Placental pericyte (primary cell): ENCODE measurements at places on chromosomes 2 and 18. TPM values are rescaled to one million over a fixed set of nuclear protein-coding genes. Genes with fewer than 3 reads are reported as not detected.

OTOF gene
- total RNA-seq: 0.14 TPM in 1 of 2 replicates, not detected in the other

TXNDC2 gene
- total RNA-seq: 0.14 and 0.22 TPM in 2 replicates

PAX8 gene
- 2.9 and 3.1 TPM in 2 replicates for total RNA-seq

POMC gene
- 0.22 TPM in 1 of 2 replicates, not detected in the other for total RNA-seq

POTEC gene
- total RNA-seq: under 0.01 TPM in 1 of 2 replicates, not detected in the other

ABCG5 gene
- not detected in 2 replicates for total RNA-seq

SERPINB7 gene
- 1.5 and 33.6 TPM in 2 replicates for total RNA-seq

SP9 gene
- total RNA-seq: 0.14 TPM in 1 of 2 replicates, not detected in the other

HOXD8 gene
- total RNA-seq: 6.3 TPM in 1 of 2 replicates, not detected in the other

ZNF513 gene
- total RNA-seq: 11.5 and 12.3 TPM in 2 replicates

SNORC gene
- total RNA-seq: 2.0 and 2.2 TPM in 2 replicates

CACNB4 gene
- total RNA-seq: under 0.01 and 0.14 TPM in 2 replicates

RGPD5 gene
- total RNA-seq: 17.9 and 42.7 TPM in 2 replicates

IAH1 gene
- total RNA-seq: 48.4 and 54.5 TPM in 2 replicates

SCN3A gene
- total RNA-seq: under 0.01 TPM in 1 of 2 replicates, not detected in the other

HOXD3 gene
- 2.6 TPM in 1 of 2 replicates, not detected in the other for total RNA-seq

TTC27 gene
- 18.2 and 32.1 TPM in 2 replicates for total RNA-seq

RAB6C gene
- not detected in 2 replicates for total RNA-seq

CLIP4 gene
- 47.0 and 129 TPM in 2 replicates for total RNA-seq

MAP3K19 gene
- total RNA-seq: not detected in 2 replicates

ROCK2 gene
- 47.5 and 52.7 TPM in 2 replicates for total RNA-seq

TPGS2 gene
- total RNA-seq: 108 and 129 TPM in 2 replicates

LRATD1 gene
- total RNA-seq: 0.43 TPM in 1 of 2 replicates, not detected in the other

ALPG gene
- total RNA-seq: not detected in 2 replicates

GPR39 gene
- 2.6 and 21.2 TPM in 2 replicates for total RNA-seq

SFXN5 gene
- 9.6 and 18.8 TPM in 2 replicates for total RNA-seq

HOXD4 gene
- total RNA-seq: 0.22 and 1.4 TPM in 2 replicates
